ENCODE measurements at places on chromosomes 7 and 10.

DNA sequence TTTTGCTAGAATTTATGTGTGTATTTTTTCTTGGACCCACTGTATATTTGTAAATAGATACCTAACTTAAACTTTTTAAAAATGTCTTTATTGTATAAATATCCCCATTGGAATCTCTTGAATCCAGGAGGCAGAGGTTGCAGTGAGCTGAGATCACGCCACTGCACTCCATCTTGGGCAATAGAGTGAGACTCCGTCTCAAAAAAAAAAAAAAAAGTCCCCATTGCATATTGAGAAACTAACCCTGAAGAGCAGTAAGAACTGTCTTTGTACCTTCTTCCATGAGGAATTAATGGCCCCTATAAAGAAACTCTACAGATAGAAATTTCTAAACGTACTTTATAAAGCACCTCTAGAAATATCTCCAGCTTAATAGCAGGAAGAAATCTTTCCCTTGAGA lies 504.0 kb downstream of the SORCS1 start:
- no peak for DNase-seq

DNA sequence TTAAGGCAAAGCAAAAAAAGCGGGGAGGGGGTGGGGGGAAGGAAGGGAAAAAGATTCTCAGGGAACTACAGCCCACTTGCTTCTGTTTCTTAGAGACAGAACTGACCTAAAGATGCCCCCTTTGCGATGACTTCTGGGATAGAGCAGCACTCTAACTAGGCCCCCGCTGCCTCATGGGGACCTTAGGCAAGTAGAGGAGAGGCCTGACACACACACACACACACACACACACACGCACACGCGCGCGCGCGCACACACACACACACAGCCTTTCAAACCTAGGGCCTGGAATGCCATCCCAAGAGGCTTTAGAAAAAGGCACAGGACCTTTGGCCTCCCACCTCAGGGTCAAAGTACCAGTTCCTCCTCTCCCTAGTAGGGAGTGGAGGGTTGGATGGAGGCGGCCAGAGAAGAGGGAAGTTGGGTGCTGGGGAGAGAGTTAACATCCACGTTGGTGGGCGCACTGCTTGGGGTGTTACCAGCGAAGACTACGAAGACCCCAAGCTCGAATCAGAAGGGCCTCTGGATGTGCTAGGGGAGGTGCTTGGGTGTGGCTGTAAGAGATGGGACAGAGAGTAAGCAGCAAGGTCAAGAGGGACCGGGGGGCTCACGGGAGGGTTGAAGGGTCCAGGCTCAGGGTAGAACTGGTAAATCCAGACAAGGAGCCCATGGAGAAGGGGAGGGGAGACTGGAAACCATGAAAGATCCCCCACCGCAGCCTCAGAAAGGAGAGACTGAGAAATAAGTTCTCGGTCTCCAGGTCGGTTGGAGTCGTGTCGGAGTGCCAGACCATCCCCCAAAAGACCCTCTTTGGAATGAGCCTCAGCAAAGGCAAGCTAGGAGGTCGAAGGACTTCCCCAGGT lies 1.2 kb upstream of the COL1A2 start:
- no peak for DNase-seq

GRCh38 chr7:134427896-134428295 lies 31.0 kb downstream of the AKR1B1 start:
- DNase-seq: no peak

GRCh38 chr10:92047215-92047614 lies 123.6 kb downstream of the BTAF1 start:
- DNase-seq: no peak
